ENCODE measurements at places on chromosomes 7 and 10.

DNA sequence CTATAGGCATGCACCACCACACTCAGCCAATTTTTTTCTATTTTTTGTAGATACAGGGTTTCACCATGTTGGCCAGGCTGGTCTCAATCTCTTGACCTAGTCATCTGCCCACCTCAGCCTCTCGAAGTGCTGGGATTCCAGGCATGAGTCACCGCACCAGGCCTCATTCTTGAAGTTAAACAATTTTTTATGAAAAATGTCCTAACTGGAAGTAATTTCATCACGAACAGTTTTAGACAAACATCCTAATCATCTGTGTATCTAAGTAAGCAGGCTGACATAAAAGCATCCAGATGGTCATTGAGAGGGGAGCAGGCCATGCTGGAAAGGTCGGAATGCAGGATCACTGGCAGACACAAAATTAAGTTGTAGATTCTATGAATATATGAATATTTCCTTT lies 269.1 kb downstream of the ZMYND11 start:
- no peak for DNase-seq

GRCh38 chr7:24921362-24921679 lies 58.7 kb downstream of the OSBPL3 start:
- no peak for DNase-seq

DNA sequence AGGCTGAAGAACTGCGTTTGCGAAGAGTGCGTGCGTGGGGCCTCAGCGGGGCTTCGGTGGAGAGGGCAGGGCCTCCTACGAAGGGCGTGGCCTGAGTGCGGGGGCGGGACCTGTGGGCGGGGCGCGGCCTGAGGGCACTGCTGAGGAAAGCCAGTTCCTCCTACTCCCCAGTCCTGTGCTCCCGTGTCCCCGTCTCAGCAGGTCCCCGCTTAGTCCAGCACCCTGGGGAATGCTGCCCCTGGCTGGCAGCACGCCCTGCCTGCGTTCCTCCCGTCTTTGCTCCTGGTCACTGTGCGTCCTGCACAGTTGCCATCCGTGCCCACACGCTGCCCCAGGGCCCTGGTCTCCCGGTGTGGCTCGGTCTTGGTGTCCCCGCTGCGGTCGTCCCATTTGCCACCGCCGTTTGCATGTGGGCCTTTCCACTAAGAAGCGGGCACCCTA lies 177.1 kb downstream of the ZNF248 start:
- DNase-seq, result no peak

- no peak for DNase-seq
Observed at GRCh38 chr7:26787701-26788100, 76.7 kb downstream of the SKAP2 start.

- no peak for DNase-seq
Observed at GRCh38 chr10:27644307-27644939, 101.2 kb downstream of the MKX start.

- no peak for DNase-seq
Observed at GRCh38 chr7:47470567-47471357, 111.1 kb downstream of the TNS3 start.

- DNase-seq, result no peak
Observed at GRCh38 chr10:113028456-113029440, 78.7 kb downstream of the TCF7L2 start.

DNA sequence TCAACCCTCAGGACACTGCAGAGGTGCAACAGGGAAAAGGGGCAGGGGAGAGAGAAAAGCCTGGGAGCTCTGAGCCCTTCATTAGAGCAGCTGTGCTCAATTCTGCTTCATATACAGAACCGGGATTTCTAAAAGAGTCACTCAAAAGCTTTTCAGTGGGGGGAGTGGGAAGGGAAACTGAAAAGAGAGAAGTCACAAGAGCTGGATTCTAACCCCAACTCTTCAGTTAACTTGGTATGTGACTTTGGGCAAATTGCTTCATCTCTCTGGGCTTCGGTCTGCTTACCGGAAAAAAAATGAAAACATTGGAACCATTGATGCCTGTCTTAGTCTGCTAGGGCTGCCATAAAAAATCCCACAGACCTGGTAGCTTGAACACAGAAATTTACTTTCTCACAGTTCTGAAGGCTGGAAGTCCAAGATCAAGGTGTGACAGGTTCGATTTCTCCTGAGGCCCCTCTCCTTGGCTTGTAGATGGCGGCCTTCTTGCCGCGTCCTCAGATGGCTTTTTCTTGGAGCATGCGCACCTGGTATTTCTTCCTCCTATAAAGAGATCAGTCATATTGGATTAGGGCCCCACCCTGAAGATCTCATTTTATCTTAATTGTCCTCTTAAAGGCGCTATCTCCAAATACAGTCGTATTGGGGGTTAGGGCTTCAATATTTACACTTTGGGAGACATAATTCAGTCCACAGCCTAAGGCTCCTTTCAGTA lies 118.3 kb upstream of the KMT2E start:
- DNase-seq, result no peak

- no peak for DNase-seq
Observed at GRCh38 chr7:98254951-98255610, 3.0 kb upstream of the TECPR1 start.

GRCh38 chr10:12566161-12567115 lies 217.1 kb downstream of the CAMK1D start:
- DNase-seq, result no peak

GRCh38 chr10:46560381-46560780 lies 3.9 kb upstream of the GPRIN2 start:
- DNase-seq, result no peak
